ENCODE measurements at places on chromosomes 4 and X.
A peak's percentile ranks its signal among the peaks of the same experiment; 100 is the strongest.

GRCh38 chrX:154751669-154752271, 893 bp upstream of the GAB3 start:
- no peak for ATAC-seq

GRCh38 chrX:72306851-72307645, 1.3 kb upstream of the CITED1 start:
- peak; percentile 55 for ATAC-seq

DNA sequence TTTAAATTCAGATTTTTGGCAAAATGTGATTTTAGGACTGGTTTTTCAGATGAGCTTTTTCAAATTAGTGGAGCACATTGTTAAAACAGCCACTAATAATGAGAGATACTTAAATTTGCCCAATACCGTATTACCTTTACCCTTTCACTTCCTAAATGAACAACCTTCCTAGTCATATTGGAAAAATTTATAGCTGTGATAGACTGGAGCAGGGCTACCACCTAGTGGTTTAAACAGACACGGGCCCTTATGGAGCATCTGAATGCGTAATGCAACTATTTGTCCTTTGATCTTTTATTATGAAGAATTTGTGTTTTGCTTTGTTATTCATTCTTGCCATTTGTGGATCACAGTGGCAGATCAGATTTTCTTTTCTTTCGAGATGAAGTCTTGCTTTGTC, 72.7 kb downstream of the KDM6A start:
- ATAC-seq, result peak; percentile 55

GRCh38 chrX:17065100-17065499, 118.6 kb downstream of the REPS2 start:
- no peak for ATAC-seq

DNA sequence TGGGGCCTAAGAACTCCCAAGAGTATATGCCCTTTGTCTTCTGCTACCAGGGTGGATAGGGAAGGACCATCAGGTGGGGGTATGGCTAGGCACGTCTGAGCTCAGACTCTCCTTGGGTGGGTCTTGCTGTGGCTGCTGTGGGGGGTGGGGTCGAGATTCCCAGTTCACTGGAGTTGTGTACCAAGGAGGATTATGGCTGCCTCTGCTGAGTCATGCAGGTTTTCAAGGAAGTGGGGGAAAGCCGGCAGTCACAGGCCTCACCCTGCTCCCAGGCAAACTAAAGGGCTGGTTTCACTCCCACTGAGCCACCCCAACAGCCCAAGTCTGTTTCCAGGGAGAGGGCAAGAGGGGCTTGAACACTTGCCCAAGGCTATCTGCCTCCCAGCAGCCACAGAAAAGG, 249.7 kb downstream of the NR3C2 start:
- ATAC-seq, result no peak

DNA sequence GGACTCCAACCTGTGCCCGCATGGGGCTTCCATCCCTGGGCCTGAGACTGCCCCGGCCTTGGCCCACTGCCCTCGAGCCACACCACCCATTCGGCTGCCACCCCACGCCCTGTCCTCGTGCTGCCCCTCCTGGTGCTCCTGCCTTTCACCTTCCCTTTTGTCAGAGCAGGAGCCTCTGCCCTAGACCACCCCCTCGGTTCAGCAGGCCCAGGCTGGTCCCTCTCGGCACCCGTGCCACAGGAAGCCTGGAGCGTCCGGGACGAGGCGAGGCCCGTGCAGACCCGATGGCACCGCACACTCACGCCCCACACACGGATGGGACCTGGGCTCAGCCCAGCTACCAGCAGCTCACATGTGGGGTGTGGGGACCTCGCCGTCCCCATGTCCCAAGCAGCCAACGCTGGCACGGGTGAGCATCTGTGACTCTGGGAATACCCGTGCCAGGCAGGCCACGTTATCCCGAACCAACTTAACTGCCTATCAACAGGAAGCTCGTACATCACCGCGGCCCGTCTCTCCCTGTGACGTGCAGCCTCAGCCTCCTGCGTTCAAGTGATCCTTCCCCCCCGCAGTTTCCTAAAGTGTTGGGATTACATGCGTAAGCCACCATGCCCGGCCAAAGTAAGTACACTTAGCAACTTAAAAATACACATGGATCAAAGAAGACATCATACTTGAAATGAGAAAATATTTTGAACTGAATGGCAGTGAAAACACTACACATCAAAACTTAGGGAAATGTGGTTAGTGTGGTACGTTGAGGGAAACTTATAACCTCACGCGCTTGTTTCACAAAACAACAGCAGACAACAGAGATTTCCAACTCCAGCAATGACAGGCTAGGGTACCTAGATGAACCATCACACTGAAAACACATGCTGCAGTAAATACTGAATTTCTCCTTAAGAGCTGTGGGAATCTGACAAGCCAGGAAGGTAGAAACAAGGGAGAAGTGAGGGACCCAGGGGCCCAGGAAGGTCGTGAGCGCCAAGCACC, 29.0 kb downstream of the LRPAP1 start:
- no peak for ATAC-seq

DNA sequence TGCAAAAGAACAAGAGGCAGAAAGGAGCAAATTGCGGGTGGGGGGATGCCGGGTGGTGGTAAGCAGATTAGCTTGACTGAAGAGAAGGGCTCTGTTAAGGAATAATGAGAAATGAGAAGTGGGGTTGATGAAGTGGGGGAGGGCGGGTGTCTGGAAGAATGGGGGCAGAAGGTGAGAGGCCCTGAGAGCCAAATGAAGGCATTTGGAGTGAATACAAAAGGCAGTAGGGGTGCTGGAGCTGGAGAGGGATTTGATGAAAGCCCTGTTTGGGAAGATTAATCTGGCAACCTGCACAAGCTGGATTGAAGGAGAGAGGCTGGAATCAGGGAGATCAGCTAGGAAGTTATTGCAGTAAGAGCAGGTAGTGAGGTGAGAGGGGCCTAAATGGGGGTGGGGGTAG, 82.1 kb downstream of the GUCY2F start:
- ATAC-seq, result no peak

DNA sequence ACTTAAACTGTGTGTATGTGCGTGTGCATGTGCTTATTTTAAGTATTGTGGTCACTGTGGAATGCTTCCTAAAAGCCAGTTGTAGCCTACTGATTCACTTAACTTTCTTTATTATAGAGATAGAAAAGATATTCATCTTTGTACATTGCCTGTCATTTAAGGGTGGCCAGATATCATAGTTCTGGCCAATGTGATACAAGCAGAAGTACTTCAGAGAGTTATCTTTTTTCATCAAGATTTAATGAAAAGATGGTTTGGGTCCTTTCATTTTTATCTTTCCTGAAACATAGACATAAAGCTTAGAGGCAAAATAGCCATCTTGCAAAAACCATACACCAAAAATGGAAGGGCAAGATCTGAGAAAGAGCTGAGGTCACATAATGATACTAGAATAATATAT, 744.7 kb upstream of the ADGRL3 start:
- no peak for ATAC-seq

DNA sequence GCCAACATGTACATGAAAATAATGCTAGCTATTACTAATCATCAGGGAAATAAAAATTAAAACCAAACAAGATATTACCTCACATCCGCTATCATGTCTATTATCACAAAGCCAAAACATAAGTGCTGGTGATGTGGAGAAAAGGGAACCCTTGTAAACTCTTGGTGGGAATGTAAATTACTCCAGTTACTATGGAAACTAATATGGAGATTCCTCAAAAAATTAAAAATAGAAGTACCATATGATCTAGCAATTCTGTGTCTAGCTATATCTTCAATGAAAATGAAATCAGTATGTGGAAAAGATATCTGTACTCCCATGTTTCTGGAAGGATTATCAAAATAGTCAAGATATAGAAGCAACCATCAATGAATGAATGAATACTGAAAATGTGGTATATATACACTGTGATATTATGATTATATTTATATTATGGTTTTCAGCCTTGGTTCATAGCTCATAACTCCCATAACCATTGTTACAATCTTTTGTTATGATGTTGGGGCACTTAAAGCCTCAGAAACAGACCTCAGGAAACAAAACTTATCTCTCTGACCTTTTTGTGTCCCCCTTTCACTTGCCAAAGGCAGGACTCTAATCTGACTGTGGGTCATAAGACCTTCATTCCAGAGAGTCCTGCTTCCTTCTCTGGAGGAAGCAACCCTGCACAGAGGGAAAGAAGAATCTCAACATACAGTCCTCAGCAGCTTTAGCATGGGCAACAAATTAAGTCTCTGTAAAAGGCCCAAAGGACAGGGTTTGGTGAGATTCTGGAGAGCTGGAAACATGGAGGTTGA, 933.2 kb downstream of the ADGRL3 start:
- ATAC-seq, result no peak

- no peak for ATAC-seq
These were observed 76.1 kb downstream of the SLIT2 start for GRCh38 chr4:20327808-20328207.

- ATAC-seq, result peak; percentile 67
These were observed 46.1 kb downstream of the SETD7 start for GRCh38 chr4:139509727-139510410.

DNA sequence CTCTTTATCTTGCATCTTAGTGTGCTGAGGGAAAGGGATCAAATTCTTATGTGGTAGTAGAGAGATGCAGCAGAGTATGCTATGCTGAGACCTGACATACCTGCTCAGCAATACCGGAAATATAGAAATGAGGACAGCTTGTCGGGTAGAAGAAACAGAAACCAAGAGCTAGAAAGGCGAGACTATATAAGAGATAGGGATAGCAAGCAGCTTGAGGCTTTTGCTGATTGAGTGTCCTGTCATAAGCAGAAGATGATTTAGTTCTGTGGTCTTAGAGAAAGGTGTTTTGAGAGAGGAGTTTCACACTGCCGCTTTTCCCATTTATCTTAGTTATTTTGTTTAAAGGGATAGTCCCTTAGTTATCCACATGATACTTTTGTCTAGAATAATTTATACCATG, 31.7 kb downstream of the USP9X start:
- ATAC-seq, result peak; percentile 52

DNA sequence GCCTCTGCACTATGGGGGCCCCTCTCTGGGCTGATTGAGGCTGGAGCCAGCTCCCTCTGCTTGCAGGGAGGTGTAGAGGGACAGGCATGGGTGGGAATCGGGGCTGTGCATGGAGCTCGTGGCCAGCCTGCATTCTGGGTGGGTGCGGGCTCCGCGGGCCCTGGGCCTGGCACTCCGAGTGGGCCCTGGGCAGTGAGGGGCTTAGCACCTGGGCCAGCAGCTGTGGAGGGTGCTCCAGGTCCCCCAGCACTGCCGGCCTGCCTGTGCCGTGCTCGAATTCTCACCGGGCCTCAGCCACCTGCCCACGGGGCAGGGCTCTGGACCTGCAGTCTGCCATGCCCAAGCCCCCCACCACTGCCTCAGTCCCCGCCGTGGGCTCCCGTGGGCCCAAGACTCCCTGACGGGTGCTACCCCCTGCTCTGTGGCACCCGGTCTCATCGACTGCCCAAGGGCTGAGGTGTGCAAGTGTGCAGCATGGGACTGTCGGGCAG, 681.2 kb downstream of the PDHA2 start:
- no peak for ATAC-seq

DNA sequence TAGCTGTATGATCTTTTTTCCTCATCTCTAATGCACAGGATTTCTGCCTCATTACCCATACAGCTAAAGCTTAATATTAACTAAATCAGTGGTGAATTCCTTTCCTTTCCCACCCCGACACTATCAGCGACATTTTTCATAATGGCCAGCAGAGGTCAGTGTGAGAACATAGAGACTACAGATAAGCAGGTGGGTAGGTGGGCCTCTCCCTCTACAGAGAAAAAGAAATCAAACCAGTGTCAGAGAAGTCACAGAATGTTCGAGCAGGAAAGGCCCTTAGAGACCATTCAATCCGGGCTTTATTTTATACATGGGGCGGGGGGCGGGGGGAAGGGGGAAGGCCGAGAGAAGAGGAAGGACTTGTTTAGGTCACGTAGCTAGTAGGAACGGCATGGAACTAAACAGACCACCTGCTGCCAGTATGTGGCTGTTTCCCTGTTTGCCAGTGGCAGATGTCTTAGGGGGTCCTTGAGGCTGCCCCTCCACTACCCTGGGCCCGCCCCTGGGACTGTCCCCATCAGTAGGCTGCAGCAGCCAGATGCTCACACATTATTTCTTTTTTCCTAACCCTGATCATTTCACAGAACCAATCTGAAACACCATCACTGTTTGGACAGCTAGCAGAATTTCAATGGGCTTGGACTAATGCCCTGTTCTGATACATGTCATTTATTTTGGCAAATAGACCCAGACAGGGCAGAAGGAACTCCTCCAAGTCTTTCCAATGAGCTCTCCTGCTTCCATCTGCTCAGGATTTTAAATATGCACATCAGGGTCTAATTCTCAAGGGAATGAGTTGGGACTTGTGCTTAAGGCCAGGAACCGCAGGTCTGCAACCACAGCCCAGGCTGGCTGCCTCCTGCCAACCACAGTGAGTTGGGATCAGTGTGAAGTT, 133.4 kb downstream of the ATG4A start:
- ATAC-seq, result no peak

DNA sequence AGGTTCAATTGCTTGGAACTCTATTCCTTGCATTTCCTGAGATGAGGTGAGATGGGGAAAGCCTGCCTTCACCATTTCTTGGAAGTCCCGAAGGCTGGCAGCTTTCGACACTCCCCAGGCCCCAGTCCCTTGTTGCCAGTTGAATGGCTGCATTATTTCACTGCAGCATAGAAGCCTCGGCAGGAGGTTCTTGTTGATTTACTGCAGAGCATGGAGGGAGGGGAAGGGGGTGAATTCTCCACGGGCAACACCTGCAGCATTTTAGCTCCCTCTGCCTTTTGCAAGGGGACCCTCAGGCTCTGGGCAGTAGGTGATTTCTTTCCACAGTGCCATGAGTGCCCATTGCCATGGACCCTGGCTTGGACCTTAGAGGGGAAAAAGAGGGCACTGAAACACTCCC, 10.7 kb upstream of the BCLAF3 start:
- no peak for ATAC-seq

GRCh38 chr4:16029886-16030285, 53.9 kb downstream of the PROM1 start:
- ATAC-seq, result no peak

- ATAC-seq, result no peak
These were observed 157.7 kb downstream of the PAPSS1 start for GRCh38 chr4:107562316-107562715.

DNA sequence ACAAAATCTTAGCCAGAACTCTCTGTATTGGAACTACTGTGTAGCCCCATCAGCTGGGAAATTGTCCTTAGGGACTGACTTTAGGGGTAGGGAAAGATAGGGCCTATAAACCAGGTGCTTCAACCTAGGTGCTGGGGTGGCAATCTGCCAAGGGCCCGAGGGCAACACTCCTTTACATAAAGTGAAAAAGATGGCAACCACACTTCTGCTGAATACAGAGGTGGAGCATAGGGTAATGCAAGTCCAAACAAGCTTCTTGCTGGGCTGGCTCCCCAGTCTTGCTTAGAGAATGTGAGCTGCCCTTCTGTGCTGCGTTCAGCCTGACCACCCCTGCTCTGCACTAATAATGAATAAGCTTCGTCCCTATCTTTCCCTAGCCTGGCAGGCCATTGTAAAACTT, 9.8 kb downstream of the ZBTB33 start:
- peak; percentile 96 for ATAC-seq

GRCh38 chr4:1866189-1866661, 5.0 kb upstream of the NSD2 start:
- no peak for ATAC-seq

GRCh38 chrX:38627683-38628082, 66.3 kb downstream of the TSPAN7 start:
- peak; percentile 70 for ATAC-seq

Measured in esophagus mucosa (tissue), 1 donor.